Epithelial cell of esophagus (primary cell): ENCODE measurements at places on chromosomes 5 and 9.

GRCh38 chr9:109120204-109120789 is 550 bp upstream of the TMEM245 start:
- DNase-seq = no peak

DNA sequence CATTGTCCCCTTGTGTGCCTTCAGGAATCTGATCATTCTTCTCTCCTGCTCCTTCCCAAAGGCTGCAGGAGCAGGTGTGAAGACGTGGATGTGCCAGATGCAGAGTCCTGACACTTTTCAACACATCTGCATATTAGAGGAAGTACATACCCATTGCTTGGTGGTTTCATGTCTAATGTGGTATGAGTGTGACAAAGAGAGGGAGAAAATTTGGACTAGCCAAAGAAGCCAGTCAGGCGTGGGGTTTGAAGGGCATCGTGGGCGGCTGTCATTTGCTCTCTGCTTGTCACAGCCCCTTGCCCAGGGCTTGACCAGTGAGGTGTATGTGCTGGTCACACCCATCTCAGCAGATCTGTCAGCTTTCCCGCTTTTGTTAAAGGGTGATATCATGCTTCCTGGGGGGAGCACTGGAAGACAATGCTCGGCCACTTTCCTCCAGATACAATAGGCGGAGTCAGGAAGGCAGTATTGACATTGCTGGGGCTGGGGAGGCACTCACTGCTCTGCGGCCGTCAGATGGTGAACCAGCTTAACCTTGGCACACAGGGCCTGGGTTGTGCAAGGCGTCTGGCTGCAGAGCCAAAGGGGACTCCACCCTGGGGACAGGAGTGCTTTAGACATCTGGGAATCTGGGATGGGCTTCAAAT is 8.6 kb downstream of the TEK start:
- peak; percentile 64 for DNase-seq

DNA sequence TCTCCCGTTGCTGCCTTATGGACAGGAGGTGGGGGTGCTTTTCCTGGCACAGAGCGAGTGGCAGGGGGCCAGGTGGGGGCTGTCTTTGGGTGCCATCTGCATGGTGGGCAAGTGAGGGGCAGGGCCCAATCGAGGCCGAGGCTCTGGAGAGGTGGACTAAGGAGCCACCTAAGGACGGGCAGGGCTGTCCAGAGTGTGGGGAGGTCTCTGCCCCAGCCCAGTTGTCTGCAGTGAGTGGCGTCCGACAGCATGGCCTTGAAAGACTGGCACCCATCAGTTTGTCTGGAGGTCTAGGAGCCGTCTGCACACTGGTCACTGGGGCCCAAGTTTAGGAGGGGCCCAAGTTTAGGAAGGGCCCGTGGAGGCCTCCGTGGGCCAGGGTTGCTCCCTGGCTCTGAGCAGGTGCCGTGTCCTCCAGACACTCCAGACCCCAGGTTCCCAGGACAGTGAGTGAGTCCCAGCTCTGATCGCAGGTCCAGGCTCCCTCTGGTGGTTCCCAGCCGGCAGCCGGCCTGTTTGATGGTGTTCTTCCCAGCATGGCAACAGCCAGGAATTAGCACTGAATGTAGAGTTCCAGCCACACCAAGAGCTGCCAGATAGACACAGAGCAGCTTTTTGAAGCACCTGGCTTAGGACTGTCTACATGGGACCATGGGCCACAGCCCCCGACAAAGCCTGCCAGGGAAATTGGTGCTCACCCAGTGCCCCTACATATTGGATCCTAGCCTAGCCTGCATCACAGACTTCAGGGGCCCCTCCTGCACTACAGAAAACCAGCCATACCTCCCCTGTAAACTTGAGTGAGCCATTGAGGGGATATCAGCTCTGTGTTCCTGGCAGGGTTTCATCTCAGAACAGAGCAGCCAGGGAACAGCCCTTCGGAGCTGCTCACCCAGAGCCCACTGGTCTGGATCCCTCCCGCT is 120.9 kb downstream of the WNK2 start:
- DNase-seq = peak; percentile 62

GRCh38 chr9:75382126-75382525 is 293.8 kb downstream of the OSTF1 start:
- no peak for DNase-seq
